NCI-H1930 (cell line): ENCODE measurements at places on chromosomes 5 and 9.

- no peak for DNase-seq
Observed at GRCh38 chr5:133854554-133854953, 113.9 kb downstream of the C5orf15 start.

GRCh38 chr9:95573463-95573862, 56.7 kb upstream of the PTCH1 start:
- no peak for DNase-seq

- no peak for DNase-seq
Observed at GRCh38 chr5:151683986-151684588, 2.6 kb downstream of the SPARC start.

GRCh38 chr5:167570431-167570830, 721.0 kb upstream of the WWC1 start:
- no peak for DNase-seq

DNA sequence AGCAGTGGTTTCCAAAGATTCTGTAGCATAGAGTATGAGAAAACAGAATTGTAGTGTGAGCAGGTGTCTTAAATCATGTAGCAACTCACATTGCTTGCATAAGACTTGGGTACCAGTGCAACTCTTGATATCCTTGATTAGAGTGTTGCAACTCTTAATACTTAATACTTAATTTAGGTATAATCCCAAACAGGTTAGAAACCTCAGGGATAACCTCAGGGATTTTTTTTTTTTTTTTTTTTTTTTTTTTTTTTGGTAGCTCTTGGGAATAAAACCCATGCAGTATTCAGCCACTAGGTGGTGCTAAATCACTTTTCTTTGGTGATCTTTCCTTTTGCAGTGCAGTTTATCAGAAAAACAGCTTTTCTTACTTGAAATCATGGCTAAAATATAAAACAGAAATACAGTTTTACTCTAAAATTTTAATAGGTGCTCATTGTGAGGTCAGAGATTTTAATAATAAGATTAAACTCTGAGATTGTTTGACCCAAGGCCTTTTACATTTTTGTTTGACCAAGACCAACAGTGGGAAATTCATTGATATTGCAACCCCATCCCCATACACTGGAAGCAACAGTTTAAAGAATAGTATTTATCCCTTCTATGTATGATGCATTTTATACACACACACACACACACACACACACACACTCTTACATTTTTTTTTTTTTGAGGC, 55.3 kb downstream of the ERAP1 start:
- DNase-seq = no peak

DNA sequence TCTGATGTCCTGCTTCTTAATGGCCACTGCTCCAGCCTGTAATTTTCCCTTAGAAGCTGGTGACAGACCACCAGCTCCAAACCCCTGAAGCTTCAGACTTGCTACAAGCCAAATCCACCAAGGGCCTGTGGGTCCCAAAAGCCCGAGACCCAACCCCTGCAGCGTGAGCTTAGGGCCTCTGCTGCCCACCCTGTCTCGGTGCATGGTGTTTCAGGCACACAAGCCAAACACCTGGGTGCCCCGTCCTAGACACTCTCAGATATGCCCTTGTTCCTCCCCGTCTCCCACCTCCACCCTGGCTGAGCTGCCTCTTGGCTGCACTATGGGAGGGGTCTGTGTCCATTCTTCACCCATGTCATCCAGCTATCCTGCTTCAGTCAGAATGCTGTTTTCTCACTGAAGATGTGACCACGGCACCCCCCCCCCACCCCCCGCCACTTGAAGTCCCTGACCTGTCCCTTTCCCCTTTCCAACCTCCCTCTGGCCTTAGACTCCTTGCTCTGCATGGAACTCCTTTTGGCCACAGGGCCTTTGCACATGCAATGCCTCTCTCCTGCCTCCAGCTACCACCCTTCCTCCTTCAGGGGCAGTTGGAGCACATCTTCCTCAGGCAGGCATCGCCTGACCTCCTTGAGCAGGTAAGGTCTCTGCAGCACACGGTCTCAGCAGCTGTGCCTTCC, 55.8 kb downstream of the ZNF354C start:
- DNase-seq = no peak

GRCh38 chr9:121768416-121769015, 117.1 kb downstream of the DAB2IP start:
- DNase-seq = no peak

DNA sequence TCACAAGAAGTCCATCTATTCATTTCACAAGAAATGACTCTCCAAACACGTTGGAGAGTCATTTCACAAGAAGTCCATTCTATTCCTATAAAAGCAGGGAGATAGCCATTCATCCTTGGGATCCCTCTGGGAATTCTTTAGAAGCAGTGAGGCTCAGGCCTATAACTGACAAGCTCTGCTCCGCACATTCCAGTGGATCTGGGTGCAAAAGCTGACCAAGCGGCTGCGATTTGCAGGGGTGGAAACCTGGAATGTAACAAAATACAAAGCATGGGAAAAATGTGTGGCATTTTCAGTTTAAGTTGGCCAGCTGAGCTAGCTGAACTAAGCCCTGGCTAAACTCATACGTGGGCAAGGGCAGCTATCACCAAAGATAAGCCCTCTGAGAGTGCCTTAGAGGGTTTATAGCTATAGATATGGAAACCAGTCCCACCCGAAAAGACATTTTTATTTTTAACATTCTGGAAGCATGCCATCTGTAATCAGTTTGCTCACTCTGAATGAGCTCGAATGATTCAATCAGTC, 8.7 kb downstream of the TAS2R1 start:
- DNase-seq = no peak

DNA sequence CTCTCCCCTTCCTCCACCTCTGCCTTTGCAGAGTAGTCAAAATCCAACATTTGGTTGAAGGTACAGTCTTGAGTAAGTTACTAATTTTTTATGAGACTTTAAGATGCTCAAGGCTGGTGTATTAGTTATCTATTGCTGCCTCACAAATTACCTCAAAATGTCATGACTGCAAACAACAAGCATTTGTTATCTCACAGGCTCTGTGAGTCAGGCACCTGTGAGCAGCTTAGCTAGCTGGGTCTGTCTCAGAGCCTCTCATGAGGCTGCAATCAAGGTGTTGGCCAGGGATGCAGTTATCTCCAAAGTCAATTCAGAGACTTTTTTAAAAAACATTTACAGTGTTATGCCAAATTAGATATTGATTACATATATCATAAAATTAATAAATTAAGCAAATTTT, 371.3 kb upstream of the RGMB start:
- DNase-seq = no peak

GRCh38 chr5:72138943-72139521, 31.8 kb downstream of the MAP1B start:
- no peak for DNase-seq

GRCh38 chr5:2259494-2260107, 376.9 kb upstream of the IRX4 start:
- no peak for DNase-seq

GRCh38 chr5:172904643-172905345, 54.4 kb upstream of the RPL26L1 start:
- no peak for DNase-seq

DNA sequence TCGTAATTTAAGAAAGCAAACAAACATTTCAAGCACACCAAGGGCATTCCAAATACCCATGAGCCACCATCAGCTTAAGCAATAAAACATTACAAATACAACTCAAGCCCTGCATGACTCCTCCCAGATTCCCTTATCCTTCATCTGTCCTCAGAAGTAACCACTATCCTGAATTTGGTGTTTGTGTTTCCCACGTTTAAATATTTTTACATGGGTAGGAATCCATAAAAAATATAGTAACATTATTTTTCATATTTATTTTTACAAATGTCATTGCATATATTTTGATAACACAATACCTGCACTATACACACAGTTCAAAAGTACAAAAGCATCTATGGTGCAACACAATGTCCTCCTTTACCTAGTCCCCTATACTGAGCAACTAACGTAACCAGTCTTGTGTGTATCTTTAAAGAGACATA, 6.4 kb downstream of the PRKAA1 start:
- no peak for DNase-seq
